ENCODE measurements at places on chromosomes 16 and 17. TPM values are rescaled to one million over a fixed set of nuclear protein-coding genes. Genes with fewer than 3 reads are reported as not detected.

ITGB4 gene
- 0.90 TPM for total RNA-seq

ARL5C gene
- total RNA-seq = not detected

MAPK8IP3 gene
- 132 TPM for total RNA-seq

SLC47A1 gene
- not detected for total RNA-seq

HAP1 gene
- total RNA-seq = not detected

C16orf92 gene
- total RNA-seq = not detected

CENPX gene
- total RNA-seq = 174 TPM

ARHGAP44 gene
- total RNA-seq = 0.21 TPM

PGAP3 gene
- total RNA-seq = 13.7 TPM

CDH5 gene
- total RNA-seq = not detected

DNAAF8 gene
- total RNA-seq = not detected

CENPN gene
- total RNA-seq = 49.5 TPM

TMEM132E gene
- not detected for total RNA-seq

MEFV gene
- total RNA-seq = 0.31 TPM

TERF2IP gene
- 77.9 TPM for total RNA-seq

GGNBP2 gene
- total RNA-seq = 130 TPM

KRTAP3-1 gene
- total RNA-seq = not detected

ATP2C2 gene
- not detected for total RNA-seq

GPRC5B gene
- not detected for total RNA-seq

KRT36 gene
- total RNA-seq = not detected

SOX9 gene
- total RNA-seq = not detected

MYADML2 gene
- not detected for total RNA-seq

All from natural killer cell treated with Interleukin-12 subunit alpha and Interleukin-12 subunit beta and Interleukin-15 and Interleukin-18, amount 100 ng/mL, for 72 hours (primary cell).